ENCODE measurements at places on chromosomes 16 and 17. TPM values are rescaled to one million over a fixed set of nuclear protein-coding genes. Genes with fewer than 3 reads are reported as not detected.

DNA sequence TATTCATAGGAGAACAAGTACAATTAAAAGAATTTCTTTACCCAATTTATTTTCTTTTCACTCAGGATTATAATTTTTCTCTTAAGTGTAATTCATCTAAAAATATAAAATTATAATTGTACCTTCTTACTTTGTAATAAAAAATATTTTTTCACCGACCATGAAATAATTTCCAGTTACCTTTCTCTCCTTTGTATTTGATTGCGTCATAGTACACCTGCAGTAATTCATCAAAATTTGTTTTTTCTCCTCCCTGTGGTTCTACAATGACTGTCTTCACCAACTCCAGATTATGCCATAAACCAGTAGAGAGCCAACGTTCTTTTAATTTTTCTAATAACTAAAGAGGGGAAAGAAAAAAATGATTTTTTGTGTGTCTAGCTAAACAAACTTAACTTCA is 119.1 kb downstream of the BRIP1 start:
- no peak overlapping the region for H3K27ac ChIP-seq
- no peak overlapping the region for H3K4me3 ChIP-seq
- no peak for DNase-seq
- no peaks in the 10 kb centered on the region for H3K27me3 ChIP-seq
- no peaks in the 10 kb centered on the region for H3K4me1 ChIP-seq
- H3K36me3 ChIP-seq = no peaks in the 10 kb centered on the region

GRCh38 chr17:66555605-66556004 is 253.2 kb downstream of the PRKCA start:
- no peak for DNase-seq
- H3K27me3 ChIP-seq = no peaks in the 10 kb centered on the region
- H3K36me3 ChIP-seq = no peaks in the 10 kb centered on the region
- no peaks in the 10 kb centered on the region for H3K4me1 ChIP-seq
- no peak overlapping the region for H3K27ac ChIP-seq
- H3K4me3 ChIP-seq = no peak overlapping the region

- H3K36me3 ChIP-seq = peaks cover 33% of the 10 kb centered on the region
- peak; percentile 68 for DNase-seq
- H3K4me1 ChIP-seq = peaks cover 28% of the 10 kb centered on the region
- H3K4me3 ChIP-seq = no peak overlapping the region
These were observed 35.1 kb downstream of the MFSD11 start for GRCh38 chr17:76772842-76773525.

GRCh38 chr17:22600644-22601298 is 908.4 kb downstream of the KCNJ18 start:
- H3K27ac ChIP-seq = no peak overlapping the region
- H3K27me3 ChIP-seq = no peaks in the 10 kb centered on the region
- no peak overlapping the region for H3K4me3 ChIP-seq
- DNase-seq = peak; percentile 3
- no peaks in the 10 kb centered on the region for H3K4me1 ChIP-seq

- DNase-seq = no peak
- H3K27me3 ChIP-seq = no peaks in the 10 kb centered on the region
- no peak overlapping the region for H3K27ac ChIP-seq
- no peak overlapping the region for H3K4me3 ChIP-seq
These were observed 81.8 kb upstream of the KIFC3 start for GRCh38 chr16:57883953-57884654.

- H3K27me3 ChIP-seq = no peaks in the 10 kb centered on the region
- H3K4me3 ChIP-seq = no peak overlapping the region
- DNase-seq = no peak
These were observed 3.4 kb downstream of the SLC16A5 start for GRCh38 chr17:75090871-75091854.

- no peak overlapping the region for H3K27ac ChIP-seq
- no peaks in the 10 kb centered on the region for H3K27me3 ChIP-seq
- H3K4me1 ChIP-seq = no peaks in the 10 kb centered on the region
- no peaks in the 10 kb centered on the region for H3K36me3 ChIP-seq
- no peak for DNase-seq
- H3K4me3 ChIP-seq = no peak overlapping the region
These were observed 17.9 kb upstream of the SMIM5 start for GRCh38 chr17:75615301-75615700.

- no peak overlapping the region for H3K4me3 ChIP-seq
- no peaks in the 10 kb centered on the region for H3K36me3 ChIP-seq
- no peaks in the 10 kb centered on the region for H3K27me3 ChIP-seq
- DNase-seq = peak; percentile 6
- H3K4me1 ChIP-seq = no peaks in the 10 kb centered on the region
- no peak overlapping the region for H3K27ac ChIP-seq
These were observed 35.4 kb upstream of the RNF43 start for GRCh38 chr17:58452738-58453137.

- no peaks in the 10 kb centered on the region for H3K36me3 ChIP-seq
- H3K4me1 ChIP-seq = no peaks in the 10 kb centered on the region
- no peaks in the 10 kb centered on the region for H3K27me3 ChIP-seq
- no peak overlapping the region for H3K4me3 ChIP-seq
- no peak for DNase-seq
These were observed 120.9 kb downstream of the BCAS3 start for GRCh38 chr17:60798576-60798975.

GRCh38 chr17:9271989-9272388 is 250.7 kb downstream of the NTN1 start:
- H3K27me3 ChIP-seq = no peaks in the 10 kb centered on the region
- no peak overlapping the region for H3K4me3 ChIP-seq
- no peaks in the 10 kb centered on the region for H3K36me3 ChIP-seq
- H3K27ac ChIP-seq = no peak overlapping the region
- H3K4me1 ChIP-seq = peaks cover 2% of the 10 kb centered on the region
- DNase-seq = no peak

DNA sequence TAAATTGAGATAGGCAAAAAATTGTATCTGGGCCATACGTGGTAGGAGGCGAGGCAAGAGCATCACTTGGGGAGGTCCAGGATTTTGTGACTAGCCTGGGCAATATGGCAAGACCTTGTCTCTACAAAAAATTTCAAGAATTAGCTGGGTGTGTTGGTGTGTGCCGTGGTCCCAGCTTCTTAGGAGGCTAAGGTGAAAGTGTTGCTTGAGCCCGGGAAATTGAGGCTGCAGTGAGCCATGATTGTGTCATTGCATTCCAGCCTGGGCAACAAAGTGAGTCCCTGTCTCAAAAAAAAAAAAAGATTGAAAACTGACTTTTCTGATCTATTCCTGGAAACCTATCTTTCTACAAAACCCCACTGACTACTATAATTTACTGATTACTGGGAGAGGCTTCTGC is 26.7 kb downstream of the CDK12 start:
- DNase-seq = no peak
- H3K27ac ChIP-seq = no peak overlapping the region
- no peaks in the 10 kb centered on the region for H3K27me3 ChIP-seq
- H3K36me3 ChIP-seq = peaks cover 25% of the 10 kb centered on the region
- H3K4me1 ChIP-seq = no peaks in the 10 kb centered on the region

- H3K4me3 ChIP-seq = no peak overlapping the region
- H3K27me3 ChIP-seq = no peaks in the 10 kb centered on the region
- H3K27ac ChIP-seq = no peak overlapping the region
- no peak for DNase-seq
- peaks cover 36% of the 10 kb centered on the region for H3K36me3 ChIP-seq
- peaks cover 26% of the 10 kb centered on the region for H3K4me1 ChIP-seq
These were observed 12.7 kb downstream of the CFAP20 start for GRCh38 chr16:58116529-58116928.

- H3K27ac ChIP-seq = no peak overlapping the region
- no peaks in the 10 kb centered on the region for H3K36me3 ChIP-seq
- no peak overlapping the region for H3K4me3 ChIP-seq
- peaks cover 3% of the 10 kb centered on the region for H3K4me1 ChIP-seq
These were observed 35.4 kb downstream of the KCNJ16 start for GRCh38 chr17:70110443-70110880.

- DNase-seq = peak; percentile 15
- H3K4me3 ChIP-seq = no peak overlapping the region
- no peaks in the 10 kb centered on the region for H3K4me1 ChIP-seq
- no peak overlapping the region for H3K27ac ChIP-seq
- H3K27me3 ChIP-seq = peaks cover 3% of the 10 kb centered on the region
- H3K36me3 ChIP-seq = no peaks in the 10 kb centered on the region
These were observed 44.3 kb downstream of the ELAC2 start for GRCh38 chr17:12973496-12974004.

DNA sequence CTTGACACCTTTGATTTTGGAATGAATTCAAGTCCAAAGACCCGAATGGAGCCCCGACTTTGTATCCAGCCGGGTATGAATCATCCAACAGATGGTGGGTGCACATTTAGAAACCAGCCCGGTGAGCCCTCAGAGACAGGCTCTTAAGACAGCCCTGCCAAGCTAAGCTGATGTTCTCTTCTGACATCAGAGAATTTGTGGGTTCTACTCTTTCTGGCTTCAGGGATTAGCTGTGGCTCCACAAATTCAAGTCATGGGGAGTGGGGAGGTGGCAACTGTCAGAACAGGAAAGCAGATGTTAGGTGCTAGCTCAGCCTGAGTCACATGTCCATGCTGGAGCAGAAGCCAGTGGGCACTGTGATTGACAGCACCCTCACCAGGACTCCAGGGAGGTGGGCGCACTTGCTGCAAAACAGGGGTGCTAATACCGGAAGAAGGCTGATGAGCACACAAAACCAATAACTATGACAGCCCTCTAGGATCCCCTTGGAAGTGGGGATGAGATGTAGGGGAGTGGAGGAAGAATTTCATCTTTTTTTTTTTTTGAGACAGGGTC is 31.4 kb upstream of the XYLT2 start:
- H3K4me3 ChIP-seq = no peak overlapping the region
- no peaks in the 10 kb centered on the region for H3K27me3 ChIP-seq
- no peak overlapping the region for H3K27ac ChIP-seq
- no peaks in the 10 kb centered on the region for H3K36me3 ChIP-seq
- H3K4me1 ChIP-seq = no peaks in the 10 kb centered on the region

- H3K4me3 ChIP-seq = no peak overlapping the region
- H3K4me1 ChIP-seq = peaks cover 40% of the 10 kb centered on the region
- no peaks in the 10 kb centered on the region for H3K27me3 ChIP-seq
- H3K27ac ChIP-seq = peak overlapping the region; percentile 83
- peaks cover 29% of the 10 kb centered on the region for H3K36me3 ChIP-seq
- DNase-seq = no peak
These were observed 10.4 kb downstream of the NCBP3 start for GRCh38 chr17:3835410-3836229.

DNA sequence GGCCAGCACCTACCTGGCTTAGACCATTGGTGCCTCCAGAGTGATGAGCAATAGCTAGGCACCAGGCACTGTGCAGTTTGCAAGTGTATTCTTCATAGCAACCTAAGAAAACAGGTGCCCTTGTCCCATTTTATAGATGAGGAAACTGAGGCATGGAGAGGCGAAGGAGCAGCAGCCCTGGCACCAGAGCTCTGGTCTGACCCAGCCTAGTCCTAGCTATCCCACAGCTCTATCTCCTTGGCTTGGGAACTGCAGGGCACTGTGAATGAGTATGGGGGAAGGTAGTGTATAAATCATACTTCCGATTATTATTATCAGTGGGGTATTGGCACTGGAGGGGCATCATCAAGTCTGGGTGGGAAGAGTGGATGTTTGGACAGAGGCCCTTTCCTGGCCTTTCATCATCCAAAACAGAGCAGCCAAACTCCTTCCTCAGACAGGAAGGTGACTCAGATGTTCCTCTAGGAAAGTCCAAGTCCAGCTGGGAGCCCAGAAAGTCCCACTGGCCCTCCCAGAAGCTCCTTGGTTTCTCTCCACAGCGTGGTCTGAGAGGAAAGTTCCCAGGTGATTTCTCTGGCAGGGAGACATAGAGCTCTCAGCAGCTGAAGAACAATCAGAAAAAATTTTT is 32.0 kb upstream of the PLLP start:
- H3K36me3 ChIP-seq = no peaks in the 10 kb centered on the region
- H3K27me3 ChIP-seq = no peaks in the 10 kb centered on the region
- peak; percentile 95 for DNase-seq
- peaks cover 8% of the 10 kb centered on the region for H3K4me1 ChIP-seq

DNA sequence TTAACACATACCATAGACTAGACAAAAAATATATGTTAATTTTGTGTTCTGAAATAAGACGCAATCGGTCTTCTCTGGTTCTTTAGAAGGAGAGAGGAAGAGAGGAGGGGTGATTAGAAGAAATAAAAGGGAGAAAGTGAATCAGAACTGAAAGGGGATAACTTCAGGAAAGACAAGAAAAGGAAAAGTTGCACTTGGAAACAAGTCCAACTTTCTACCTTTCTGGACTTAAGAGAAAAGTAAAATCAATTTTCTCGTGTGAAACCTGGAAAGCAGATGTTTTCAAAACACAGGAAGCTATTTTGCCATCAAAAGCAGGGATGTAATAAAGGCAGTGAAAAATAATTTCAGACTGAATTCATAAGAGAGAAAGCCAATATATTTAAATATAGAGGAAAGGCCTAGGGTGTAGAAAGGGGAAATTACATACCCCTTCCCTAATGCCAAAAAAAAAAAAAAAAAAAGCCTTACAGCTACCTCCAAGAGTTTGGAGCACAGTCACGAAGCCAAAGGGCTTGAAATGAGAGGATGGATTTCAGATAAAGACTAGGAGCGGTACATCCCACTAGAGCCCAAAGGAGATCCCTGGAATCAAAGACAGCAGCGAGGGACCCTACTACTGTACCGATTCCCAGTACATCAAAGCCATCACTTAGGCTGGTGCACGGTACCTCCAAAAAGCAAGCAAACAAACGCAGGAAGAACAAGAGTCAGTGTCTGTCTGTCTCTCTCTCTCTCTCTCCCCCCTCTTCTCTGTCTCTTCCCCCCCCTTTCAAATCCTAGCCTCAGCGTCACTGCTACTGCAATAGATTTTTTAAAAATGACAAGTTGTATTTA is 12.1 kb upstream of the ZFHX3 start:
- H3K4me3 ChIP-seq = peak overlapping the region; percentile 99
- no peak overlapping the region for H3K27ac ChIP-seq
- DNase-seq = no peak
- H3K27me3 ChIP-seq = peaks cover 83% of the 10 kb centered on the region
- no peaks in the 10 kb centered on the region for H3K36me3 ChIP-seq

DNA sequence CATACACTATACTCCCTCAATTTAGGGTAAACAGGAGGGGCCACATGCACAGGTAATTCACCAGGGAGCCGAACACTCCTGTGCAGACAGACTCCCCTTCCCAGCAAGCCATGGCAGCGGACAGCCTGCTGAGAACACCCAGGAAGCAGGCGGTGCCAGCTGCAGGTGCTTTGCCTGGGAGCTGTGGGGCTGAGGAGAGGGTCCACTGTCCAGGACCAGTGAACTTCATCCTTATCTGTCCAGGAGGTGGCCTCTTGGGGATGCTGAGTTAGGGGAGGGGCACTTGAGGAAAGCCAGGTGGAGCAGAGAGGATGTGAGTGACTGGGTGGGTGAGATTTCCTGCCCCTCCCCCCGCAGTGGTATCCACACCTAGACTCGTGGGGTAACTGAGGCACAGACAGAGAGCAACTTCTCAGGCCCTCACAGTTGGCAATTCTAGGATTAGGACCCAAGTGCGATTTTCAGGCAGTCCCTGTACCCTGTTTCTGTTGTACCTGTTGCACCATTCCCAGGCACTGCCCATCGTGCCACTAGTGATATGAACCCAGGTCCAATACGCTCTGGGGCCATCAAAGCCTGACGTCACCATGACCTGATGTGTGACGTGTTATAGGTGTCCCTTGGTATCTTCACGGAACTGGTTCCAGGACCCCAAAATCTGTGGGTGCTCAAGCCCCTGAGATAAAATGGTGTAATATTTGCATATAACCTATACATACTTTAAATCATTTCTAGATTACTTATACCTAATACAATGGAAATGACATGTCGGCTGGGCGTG is 1.2 kb downstream of the GRN start:
- H3K4me3 ChIP-seq = peak overlapping the region; percentile 71
- H3K4me1 ChIP-seq = no peaks in the 10 kb centered on the region
- H3K36me3 ChIP-seq = no peaks in the 10 kb centered on the region
- peaks cover 2% of the 10 kb centered on the region for H3K27me3 ChIP-seq

Gene PRR35
- not detected for polyA plus RNA-seq

Gene RHBDL3
- not detected for polyA plus RNA-seq

Gene NEK8
- 13.6 TPM for polyA plus RNA-seq

Measured in cardiac muscle cell (in vitro differentiated cells and primary cell).